ENCODE measurements at places on chromosomes 3 and 15.

GRCh38 chr3:11154036-11154952 is at the start of gene HRH1:
HRH1 (plus strand) TSS chr3:11154493; CDS start chr3:11259038, 104,545 bp downstream.
- no peak for DNase-seq

DNA sequence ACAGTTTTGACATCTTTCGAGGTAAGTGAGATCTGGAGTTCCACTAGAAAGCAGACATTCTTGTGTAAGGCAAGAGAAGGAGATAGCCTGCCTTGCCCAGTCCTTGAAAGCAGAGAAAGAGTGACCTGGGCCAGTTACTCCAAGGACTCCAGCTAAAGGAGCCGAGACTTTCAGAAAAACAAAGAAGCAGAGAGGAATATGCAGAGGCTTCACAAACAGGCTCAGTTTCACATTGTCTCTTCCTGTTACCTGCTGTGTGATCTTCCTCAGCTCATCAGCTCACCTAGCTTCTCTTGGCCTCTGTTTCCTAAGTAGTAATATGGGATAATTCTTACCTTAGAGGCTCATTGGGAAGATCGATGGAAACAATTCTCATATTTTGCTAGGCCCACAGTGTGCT is 81.0 kb downstream of the CDC25A start:
- no peak for DNase-seq

- no peak for DNase-seq
Observed at GRCh38 chr3:140388202-140388922, 289.5 kb upstream of the TRIM42 start.

GRCh38 chr3:29453284-29454001 is 172.6 kb downstream of the RBMS3 start:
- no peak for DNase-seq

- no peak for DNase-seq
Observed at GRCh38 chr3:127816783-127817405, 5.4 kb downstream of the MGLL start.

DNA sequence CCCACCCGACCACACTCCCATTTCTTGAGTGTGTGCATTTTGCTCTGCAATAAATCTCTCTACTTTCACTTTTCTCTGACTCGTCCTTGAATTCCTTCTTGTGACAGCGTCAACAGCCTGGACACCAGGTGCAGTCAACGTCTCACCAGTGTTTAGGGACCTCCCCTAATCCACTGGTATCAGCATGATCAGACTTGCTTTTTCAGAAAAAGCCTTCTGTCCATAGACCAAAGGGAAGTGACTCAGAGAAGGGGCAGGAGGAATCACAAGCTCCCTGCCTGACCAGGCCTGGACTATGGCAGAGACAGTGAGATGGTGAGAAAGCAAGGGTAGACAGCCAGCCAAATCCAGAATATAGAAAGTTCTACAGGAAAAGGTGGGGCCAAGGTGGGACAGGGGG is 15.5 kb downstream of the CCR5 start:
- DNase-seq, result no peak

DNA sequence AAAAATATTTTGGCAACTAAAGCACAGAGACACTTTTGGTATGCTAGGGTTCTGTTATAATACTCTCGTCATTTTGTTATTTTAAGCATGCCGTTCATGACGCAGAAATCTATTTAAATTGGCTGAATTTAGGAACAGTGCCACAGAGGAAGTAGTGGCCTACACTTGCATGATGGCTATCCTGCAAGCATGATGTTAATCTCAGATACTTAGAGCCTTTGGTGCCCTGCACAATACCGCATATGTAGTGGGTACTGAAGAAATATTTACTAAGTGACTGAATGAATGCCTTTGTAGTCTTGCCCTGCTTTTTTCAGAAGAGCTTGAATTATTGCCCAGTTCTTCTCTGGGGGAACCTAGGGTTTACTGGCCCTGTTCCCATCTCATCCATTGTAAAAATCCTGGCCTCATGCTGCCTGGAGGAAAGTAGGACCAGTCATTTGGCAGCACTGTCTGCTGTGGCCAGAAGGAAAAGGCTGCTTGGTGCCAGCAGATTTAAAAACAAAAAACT is 79.0 kb downstream of the SERPINI1 start:
- DNase-seq, result no peak

GRCh38 chr3:153026026-153026425 is 136.0 kb upstream of the RAP2B start:
- DNase-seq, result peak; percentile 19

DNA sequence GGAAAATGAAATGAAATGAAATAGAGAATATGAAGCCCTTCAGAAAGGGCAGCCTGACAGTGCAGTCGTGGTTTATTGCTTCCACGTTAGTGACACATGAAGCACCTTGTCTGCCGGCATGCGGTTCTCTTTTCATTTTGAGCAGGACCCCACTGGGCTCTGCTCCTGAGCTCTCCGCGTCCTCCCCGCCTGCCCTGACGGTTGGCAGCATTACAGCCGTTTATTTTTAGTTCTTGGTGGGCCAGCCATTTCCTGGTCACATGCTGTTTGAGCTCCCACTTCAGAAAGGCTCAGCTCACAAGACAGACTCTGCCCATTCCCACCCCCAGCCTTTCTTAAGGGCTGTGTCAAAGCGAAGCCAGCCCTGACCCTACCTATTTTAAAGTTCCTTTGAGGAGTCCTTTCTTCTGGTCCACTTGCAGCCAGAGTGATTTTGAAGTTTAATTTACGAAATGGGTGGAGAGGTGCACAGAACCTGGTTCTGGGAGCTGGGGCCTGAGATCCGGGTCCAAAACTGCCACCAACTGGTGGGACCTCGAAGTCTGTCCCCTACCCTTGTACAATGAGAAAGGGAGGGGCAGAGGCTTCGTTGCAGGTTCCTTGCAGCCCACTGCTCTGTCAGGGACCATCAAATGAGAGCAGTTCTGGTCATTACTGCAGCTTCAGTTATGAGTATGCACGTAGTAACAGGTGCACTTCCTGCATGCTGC is 60.1 kb downstream of the MGLL start:
- DNase-seq, result peak; percentile 26

DNA sequence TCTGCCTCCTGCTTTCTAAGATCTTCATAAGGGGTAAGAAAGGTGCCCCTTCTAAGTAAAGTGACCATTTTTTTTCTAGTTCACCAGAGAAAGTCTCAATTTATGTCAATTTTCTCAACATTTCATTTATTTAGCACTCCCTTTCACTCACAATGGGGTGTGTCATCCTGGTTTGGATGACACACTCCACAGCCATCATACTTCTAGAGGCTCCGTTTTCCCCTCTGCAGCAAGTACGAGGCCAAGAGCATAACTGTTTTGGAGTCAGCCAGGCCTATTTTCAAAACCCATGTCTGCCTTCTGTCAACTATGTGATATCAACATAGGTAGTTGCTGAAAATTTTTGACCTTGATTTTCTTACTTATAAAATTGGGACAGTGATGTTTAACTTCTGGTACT is 703.2 kb downstream of the NLGN1 start:
- no peak for DNase-seq

DNA sequence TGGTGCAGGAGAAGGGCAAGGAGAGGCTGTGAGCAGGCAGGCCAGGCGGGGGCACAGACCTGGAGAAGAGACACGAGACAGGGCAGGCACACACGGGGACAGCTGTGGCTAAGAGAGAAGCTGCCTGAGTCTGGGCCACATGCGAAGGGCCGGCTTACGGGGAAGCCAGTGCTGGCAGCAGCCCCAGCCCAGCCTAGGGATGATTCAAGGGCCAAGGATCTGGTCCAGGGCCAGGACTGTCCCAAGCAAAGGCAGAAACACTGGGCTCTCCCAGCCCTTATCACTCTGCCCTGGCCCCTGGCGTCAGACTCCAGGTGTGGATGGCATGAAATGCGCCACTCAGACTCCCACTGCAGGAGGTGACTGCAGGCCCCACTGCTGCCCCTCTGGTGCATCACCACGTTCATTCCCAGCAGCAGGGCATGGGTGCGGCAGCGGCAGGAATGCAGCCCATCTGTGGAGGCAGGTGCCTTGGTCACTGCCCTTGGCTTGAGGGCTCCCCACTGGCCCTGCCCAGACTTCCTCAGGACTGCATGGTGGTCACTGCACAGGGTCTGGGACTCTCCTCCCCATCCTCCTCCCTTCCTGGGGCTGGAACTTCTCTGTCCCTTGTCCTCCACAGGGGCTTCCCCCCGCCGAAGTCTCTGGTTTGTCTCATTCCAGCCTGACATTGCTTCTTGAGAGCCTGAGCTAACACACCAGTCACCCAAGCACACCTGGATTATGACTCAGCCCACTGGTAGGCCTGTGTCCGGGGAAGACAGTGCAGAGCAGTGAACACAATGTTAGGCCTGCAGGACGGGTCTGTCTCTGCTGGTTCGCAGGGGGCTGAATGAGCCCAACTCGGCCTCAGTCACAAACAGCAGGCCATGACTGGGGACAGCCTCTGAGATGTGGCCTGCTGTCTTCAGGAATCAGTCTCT is 69.3 kb downstream of the TBC1D2B start:
- DNase-seq, result no peak

GRCh38 chr3:189361103-189361835 is 189.5 kb downstream of the TPRG1 start:
- no peak for DNase-seq

- no peak for DNase-seq
Observed at GRCh38 chr3:70201975-70202374, 110.5 kb downstream of the MDFIC2 start.

GRCh38 chr3:188446014-188446413 is 292.1 kb downstream of the LPP start:
- peak; percentile 35 for DNase-seq

- no peak for DNase-seq
Observed at GRCh38 chr3:459311-459670, 262.7 kb downstream of the CHL1 start.

- DNase-seq, result no peak
Observed at GRCh38 chr15:26051761-26052675, 188.9 kb upstream of the ATP10A start.

DNA sequence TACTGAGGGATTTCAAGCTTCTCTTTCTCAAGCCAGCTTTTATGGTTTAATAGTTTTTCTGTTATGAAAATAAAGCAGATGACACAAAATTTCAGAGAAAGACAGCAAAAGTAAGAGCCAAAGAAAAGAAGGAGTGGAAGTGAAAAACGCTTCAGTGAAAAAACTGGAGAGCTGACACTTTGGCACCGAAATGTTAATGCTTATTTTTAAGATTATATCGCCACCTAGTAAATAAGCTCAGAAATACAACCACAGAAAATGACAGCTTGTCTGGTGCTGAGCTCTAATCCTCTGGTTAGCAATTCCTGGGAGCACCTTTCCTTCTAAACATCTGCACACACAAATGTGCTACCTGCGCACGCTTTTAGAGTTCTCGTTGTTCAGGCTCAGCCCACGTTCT is 101.6 kb downstream of the ZPLD1 start:
- DNase-seq, result peak; percentile 24

- DNase-seq, result peak; percentile 33
Observed at GRCh38 chr3:101963902-101964362, 114.6 kb downstream of the NFKBIZ start.

GRCh38 chr15:83270176-83270575 is 14.3 kb downstream of the BNC1 start:
- no peak for DNase-seq

DNA sequence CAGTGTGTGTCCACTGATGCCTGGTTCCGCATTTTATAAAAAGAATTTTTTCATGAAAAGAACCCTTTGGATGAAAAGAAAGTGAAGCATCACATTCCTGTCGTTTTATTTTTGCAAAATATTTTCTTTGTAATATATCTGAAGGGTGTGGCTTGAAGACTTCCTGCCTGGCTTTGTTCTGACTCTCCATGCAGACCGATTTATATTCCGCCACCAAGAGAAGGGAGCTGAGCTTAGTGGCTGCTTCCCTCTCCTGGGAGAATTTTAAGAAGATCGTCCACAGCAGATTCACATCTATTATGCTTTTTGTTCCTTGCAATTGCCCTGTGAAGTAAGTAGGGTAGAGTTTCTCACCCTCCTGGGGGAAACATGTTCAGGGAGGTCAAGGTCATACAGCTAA is 45.2 kb upstream of the UMPS start:
- no peak for DNase-seq

DNA sequence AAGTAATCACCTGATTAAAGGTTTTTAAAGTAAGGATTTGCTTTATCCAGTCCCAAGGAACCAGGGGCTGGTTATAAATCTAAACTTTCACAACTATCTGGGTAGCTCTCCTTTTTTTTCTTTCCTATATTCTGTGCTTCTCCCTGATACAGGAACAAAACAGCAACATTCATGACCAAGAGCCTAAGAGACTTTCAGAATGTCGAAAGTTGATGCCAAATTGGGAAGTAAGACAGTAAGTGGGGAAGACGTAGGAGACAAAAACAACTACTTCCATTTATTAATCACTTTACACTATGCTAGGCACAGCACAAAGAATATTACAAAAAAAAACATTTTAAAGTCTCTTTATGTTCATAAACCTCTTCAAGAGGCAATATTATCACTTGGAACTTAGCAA is 211.6 kb downstream of the MAGI1 start:
- DNase-seq, result no peak

GRCh38 chr3:197302696-197303341 is 4.4 kb upstream of the DLG1 start:
- no peak for DNase-seq

- peak; percentile 30 for DNase-seq
Observed at GRCh38 chr3:40387001-40387894, at the start of gene ENTPD3. ENTPD3 (plus strand) TSS chr3:40387184; CDS start chr3:40388058, 874 bp downstream.

GRCh38 chr3:117606866-117607265 is 897.3 kb downstream of the TUSC7 start:
- no peak for DNase-seq

DNA sequence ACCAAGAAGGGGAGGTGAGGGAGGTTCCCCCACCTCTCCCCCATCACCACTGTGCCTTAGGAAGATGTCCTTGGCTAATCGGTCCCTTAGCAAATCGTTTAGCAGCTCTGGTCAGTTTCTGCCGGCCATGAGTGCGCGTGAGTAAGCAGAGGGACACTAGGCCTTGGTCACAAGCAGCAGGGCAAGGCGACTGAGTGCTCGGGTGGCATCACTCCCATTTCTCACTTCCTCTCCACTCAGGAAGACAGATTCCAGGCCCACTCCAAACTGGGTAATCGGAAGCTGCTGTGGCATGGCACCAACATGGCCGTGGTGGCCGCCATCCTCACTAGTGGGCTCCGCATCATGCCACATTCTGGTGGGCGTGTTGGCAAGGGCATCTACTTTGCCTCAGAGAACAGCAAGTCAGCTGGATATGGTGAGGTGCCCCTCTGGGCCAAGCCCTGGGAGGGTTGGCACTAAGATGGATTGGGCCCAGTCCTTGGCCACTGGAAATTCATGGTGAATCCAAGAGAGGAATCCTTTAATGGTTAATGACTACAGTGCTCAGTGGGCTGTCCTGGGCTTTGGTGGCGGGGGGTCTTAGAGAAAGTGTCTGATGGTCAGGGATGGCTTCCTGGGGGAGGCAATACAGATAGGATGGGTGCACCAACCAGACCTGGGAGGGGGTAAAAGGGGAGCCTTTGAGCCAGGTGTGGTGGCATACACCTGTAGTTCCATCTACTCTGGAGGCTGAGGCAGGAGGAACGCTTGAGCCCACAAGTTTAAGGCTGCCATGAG is 4.0 kb downstream of the PARP3 start:
- DNase-seq, result no peak

DNA sequence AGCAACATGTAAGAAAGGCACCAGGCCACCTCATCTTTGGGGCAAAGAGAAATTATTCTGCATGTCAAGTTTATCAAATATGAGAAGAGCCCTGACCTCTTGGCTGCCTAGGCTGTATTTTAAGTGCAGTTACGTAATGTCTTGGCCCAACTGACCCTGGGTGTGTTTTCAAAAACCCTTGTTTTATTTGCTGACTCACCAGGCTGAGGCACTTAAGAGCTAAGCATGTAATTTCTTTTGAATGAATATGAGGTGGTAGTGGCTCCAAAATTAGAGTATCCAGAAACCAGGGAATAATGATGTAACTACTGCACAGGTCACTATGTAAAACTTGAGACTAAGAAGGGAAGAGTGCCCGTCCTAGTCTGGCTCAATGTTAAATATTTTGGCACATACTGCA is 24.3 kb downstream of the PGPEP1L start:
- DNase-seq, result no peak

GRCh38 chr3:36827133-36827532 is 62.8 kb upstream of the DCLK3 start:
- DNase-seq, result no peak
